Suppressor macrophage (primary cell): ENCODE measurements at places on chromosomes 1 and 21.

- DNase-seq: no peak
Observed at GRCh38 chr1:44526295-44527073, 121.4 kb downstream of the RNF220 start.

DNA sequence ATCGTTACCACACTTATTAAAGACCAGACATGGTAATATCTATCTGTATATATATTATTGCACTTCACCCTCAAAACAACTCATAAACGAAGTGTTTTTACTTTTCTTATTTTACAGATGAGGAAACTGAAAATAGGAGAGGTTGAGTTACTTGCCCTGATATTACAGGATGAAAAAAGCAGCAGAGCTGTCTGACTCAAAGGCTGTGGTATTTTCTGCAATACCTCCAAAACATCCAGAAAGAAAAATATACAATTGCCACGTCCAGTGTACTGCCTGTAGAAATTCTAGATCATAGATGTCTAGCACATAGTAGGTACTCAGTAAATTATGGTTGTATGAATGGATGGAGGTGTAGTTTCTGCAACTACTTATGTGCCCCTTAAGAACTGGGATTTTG is 5.2 kb upstream of the TARBP1 start:
- DNase-seq: no peak

GRCh38 chr1:97136996-97137395 is 415.4 kb downstream of the PTBP2 start:
- DNase-seq: no peak

GRCh38 chr1:185292237-185292636 is 24.8 kb downstream of the IVNS1ABP start:
- DNase-seq: peak; percentile 53

GRCh38 chr1:34889705-34890104 is 30.2 kb upstream of the SMIM12 start:
- DNase-seq: no peak

DNA sequence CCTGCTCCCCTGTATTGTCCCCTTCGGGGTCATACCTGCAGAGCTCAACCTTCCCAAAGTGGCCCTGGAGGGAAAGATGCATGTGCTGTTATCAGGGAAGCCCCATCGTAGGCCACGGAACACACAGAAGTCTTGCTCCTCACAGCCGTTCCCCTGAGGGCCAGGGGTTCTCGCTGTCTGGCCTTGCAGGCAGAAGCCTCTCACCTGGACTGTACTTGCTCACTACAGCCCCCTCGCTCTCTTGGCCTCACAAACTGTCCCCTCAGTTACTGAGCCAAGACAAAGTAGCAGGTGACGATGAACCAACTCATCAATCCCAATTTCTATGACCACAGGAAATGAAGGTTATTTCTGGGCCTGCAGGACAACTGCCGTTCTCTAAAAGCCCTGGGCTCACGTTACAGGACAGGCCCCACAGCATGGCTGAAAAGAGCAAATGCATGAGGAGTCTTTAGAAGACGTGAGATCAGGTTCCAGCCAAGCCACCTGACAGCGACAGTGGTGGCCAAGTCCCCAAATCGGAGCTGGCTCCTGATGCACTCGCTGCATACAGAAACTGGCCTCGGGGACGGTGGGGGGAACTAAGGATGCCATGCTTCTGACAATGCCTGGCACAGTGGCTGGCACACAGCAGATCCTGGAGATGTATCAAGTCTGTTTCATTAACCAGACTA is 95.0 kb downstream of the RAVER2 start:
- DNase-seq: no peak

DNA sequence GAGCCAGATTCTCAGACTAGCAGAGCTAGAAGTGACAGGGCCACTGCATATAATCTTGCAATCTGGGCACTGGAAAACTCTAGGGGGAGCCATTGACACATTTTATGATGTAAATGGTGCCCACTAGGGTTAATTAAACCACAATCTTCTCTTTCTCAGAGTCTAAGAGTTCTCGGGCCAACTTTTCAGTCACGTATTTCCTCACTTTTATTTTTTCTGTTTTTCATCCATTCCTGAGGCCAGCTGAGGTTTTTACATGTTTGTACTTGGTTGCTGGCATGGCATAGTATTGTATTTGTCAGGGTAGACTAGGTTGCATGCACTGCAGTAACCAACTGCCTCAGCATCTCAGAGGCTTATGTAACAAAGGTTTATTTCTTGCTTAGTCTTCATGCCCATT is 138.2 kb downstream of the ZNF326 start:
- peak; percentile 38 for DNase-seq

GRCh38 chr1:6785318-6785727 is at the start of gene CAMTA1:
Gene CAMTA1, plus strand, starts transcription at chr1:6785454. Its CDS starts 77 bp downstream, at chr1:6785531.
- no peak for DNase-seq

DNA sequence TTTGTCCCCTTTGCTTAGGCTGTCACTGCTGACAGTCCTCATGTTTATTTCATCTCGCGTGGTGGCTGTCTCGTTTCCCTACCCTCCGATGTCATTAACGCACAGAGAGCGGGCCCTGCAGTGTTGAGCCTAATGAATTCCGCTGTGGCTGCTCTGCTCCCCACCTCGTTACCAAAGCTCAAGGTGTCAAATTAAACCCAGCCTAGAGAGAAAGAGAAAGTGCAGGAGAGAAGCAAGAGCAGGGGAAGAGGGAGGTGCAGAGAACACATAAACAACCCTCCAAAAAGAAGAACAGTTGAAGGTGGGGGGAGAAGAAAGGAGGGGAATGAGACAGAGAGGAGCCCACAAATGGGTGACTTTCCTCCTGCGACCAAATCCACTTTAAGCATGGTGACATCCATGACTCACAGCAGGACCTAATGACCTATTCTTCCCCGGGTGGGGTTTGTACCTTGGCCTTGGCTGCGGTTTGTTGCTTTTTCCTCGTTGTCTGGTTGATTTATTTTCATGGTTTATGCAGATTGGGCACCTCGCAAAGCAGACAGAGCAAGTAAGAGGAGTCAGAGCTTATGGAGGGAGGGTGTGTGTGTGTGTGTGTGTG is 92.5 kb downstream of the PBX1 start:
- DNase-seq: no peak

DNA sequence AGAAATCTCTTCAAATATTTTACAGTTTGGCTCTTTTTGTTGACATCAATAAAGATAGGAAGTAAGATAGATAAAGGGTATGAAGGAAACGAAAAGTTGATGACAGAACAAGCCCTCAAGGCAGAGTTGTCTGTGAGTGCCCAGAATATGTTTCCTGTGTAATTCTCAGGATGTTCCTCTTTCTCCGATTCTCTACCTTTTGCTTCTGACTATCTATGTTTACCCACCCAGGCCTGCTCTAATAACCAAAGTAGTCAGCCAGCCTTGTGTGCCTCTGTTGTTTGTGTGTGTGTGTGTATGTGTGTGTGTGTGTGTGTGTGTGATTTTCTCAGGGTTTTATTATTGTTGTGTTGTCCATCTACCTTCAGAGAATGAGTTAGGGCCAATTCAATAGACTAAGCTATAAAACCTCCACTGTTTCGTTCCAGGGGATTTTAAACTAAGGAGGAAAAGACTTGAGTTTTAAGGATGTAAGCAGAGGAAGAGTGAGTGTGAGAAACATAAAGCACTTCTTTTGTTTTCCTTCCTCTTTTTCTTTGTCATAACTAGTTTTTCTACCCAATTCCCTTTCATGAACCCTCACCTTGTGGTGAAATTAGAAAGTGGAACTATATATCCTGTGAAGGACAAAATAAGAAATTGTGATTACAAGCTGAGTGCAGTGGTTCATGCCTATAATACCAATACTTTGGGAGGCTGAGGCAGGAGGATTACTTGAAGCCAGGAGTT is 627.4 kb upstream of the NR5A2 start:
- peak; percentile 11 for DNase-seq
